LHCN-M2 (cell line): ENCODE measurements at places on chromosomes 13 and 19. TPM values are rescaled to one million over a fixed set of nuclear protein-coding genes. Genes with fewer than 3 reads are reported as not detected.

ZNF470 gene
- 1.8 and 2.5 TPM in 2 replicates for total RNA-seq

- peak; percentile 94 for DNase-seq
Measured at GRCh38 chr13:98484289-98485219, 92.4 kb downstream of the STK24 start.

CERS4 gene
- not detected in 2 replicates for total RNA-seq

OR7A17 gene
- total RNA-seq = not detected in 2 replicates

RNF225 gene
- 0.29 TPM in 1 of 2 replicates, not detected in the other for total RNA-seq

RFPL4AL1 gene
- total RNA-seq = not detected in 2 replicates

DNA sequence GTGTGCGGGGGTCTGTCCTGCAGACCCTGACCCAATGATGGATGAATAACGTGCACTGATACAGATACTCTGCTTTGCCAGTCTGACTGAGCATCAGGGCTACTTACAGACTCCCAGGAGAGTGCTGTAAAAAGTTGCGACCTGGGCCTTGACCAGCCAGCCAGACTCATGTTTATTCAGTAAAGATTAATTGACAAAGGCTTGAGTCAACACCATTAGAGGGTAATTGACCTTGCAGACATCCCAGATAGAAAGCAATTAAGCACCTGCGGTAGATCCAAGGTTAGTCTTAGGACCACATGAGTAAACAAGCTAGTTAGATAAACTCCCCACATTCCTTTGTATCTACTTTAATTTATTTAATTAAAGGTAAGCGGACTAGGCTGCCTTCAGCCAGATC is 10.4 kb downstream of the NUDT19 start:
- DNase-seq = no peak

PRX gene
- 1.6 and 1.8 TPM in 2 replicates for total RNA-seq

- DNase-seq = no peak
Measured at GRCh38 chr13:40488869-40489391, 177.5 kb downstream of the FOXO1 start.
